ENCODE measurements at places on chromosomes 12 and 14. TPM values are rescaled to one million over a fixed set of nuclear protein-coding genes. Genes with fewer than 3 reads are reported as not detected.

The PCED1B gene
- 2.5 TPM for polyA plus RNA-seq

The TMEM229B gene
- polyA plus RNA-seq = 54.6 TPM

The SLC2A3 gene
- 63.6 TPM for polyA plus RNA-seq

The FLVCR2 gene
- 8.8 TPM for polyA plus RNA-seq

The STAC3 gene
- 4.0 TPM for polyA plus RNA-seq

The RTL1 gene
- 1.1 TPM for polyA plus RNA-seq

The CDKN3 gene
- polyA plus RNA-seq = 18.6 TPM

The CABP1 gene
- 30.2 TPM for polyA plus RNA-seq

The GZMH gene
- 0.21 TPM for polyA plus RNA-seq

The IFI27L2 gene
- 114 TPM for polyA plus RNA-seq

The OTUB2 gene
- polyA plus RNA-seq = 5.8 TPM

The GPR84 gene
- polyA plus RNA-seq = 0.41 TPM

The FBRSL1 gene
- 92.5 TPM for polyA plus RNA-seq

The CATSPERB gene
- 0.29 TPM for polyA plus RNA-seq

The TBX5 gene
- not detected for polyA plus RNA-seq

The DAO gene
- polyA plus RNA-seq = 1.4 TPM

The TMEM233 gene
- 3.7 TPM for polyA plus RNA-seq

The SLC38A4 gene
- polyA plus RNA-seq = 3.7 TPM

The SLC25A47 gene
- polyA plus RNA-seq = not detected

The OTOGL gene
- 0.54 TPM for polyA plus RNA-seq

The BICDL1 gene
- 55.1 TPM for polyA plus RNA-seq

The GPR132 gene
- 0.84 TPM for polyA plus RNA-seq

The AKAP6 gene
- 77.5 TPM for polyA plus RNA-seq

The TAS2R7 gene
- not detected for polyA plus RNA-seq

The SIRT4 gene
- polyA plus RNA-seq = 5.6 TPM

The SLC6A15 gene
- 23.4 TPM for polyA plus RNA-seq

The MYF6 gene
- polyA plus RNA-seq = 3.5 TPM

The TSPAN31 gene
- 72.6 TPM for polyA plus RNA-seq

The PA2G4 gene
- polyA plus RNA-seq = 126 TPM

The OR6C3 gene
- not detected for polyA plus RNA-seq

The SLC35F4 gene
- polyA plus RNA-seq = 14.4 TPM

The NRIP2 gene
- 8.2 TPM for polyA plus RNA-seq

The CELA1 gene
- polyA plus RNA-seq = not detected

The SLC6A13 gene
- 201 TPM for polyA plus RNA-seq

The TSPAN8 gene
- polyA plus RNA-seq = 0.35 TPM

The SMCO2 gene
- 2.2 TPM for polyA plus RNA-seq

All from spinal cord (tissue), 10 donors.